Osteocyte (in vitro differentiated cells): ENCODE measurements at places on chromosomes 11 and 22. TPM values are rescaled to one million over a fixed set of nuclear protein-coding genes. Genes with fewer than 3 reads are reported as not detected.

GRCh38 chr11:43367382-43368178, 8.9 kb downstream of the TTC17 start:
- peaks cover 29% of the 10 kb centered on the region for H3K36me3 ChIP-seq
- H3K4me3 ChIP-seq, result no peak overlapping the region
- no peaks in the 10 kb centered on the region for H3K27me3 ChIP-seq
- H3K4me1 ChIP-seq, result peaks cover 12% of the 10 kb centered on the region

GRCh38 chr11:124310721-124311120, 3.0 kb downstream of the OR8D1 start:
- DNase-seq, result no peak
- H3K36me3 ChIP-seq, result no peaks in the 10 kb centered on the region
- peaks cover 3% of the 10 kb centered on the region for H3K27me3 ChIP-seq
- no peak overlapping the region for H3K27ac ChIP-seq

MIOX gene
- 0.76 and 1.5 TPM in 2 replicates for total RNA-seq

DNA sequence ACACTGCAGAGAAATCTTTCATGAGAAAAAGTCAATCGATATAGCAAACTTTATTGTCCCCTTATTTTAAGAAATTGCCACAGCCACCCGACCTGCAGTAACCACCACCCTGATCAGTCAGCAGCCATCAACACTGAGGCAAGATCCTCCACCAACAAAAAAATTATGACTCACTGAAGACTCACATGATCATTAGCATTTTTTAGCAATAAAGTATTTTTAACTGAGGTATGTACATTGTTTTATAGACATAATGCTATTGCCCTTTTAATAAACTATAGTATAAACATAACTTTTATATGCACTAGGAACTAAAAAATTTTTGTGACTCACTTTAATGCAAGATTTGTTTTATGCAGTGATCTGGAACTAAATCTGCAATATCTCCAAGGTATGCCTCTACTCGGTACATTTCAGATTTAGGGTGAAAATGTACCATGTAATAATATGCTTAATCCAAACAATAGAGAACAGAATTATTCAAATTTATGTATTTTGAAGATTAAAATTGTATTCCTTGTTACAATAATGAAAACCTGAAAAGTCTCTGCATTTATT, 79.2 kb upstream of the CEP126 start:
- no peaks in the 10 kb centered on the region for H3K36me3 ChIP-seq
- no peak for DNase-seq
- no peak overlapping the region for H3K27ac ChIP-seq
- H3K4me1 ChIP-seq, result peaks cover 4% of the 10 kb centered on the region
- H3K27me3 ChIP-seq, result no peaks in the 10 kb centered on the region

GRCh38 chr11:95154514-95154913, 64.9 kb downstream of the ENDOD1 start:
- H3K4me1 ChIP-seq, result peaks cover 22% of the 10 kb centered on the region
- DNase-seq, result no peak
- H3K4me3 ChIP-seq, result no peak overlapping the region
- H3K36me3 ChIP-seq, result no peaks in the 10 kb centered on the region

DNA sequence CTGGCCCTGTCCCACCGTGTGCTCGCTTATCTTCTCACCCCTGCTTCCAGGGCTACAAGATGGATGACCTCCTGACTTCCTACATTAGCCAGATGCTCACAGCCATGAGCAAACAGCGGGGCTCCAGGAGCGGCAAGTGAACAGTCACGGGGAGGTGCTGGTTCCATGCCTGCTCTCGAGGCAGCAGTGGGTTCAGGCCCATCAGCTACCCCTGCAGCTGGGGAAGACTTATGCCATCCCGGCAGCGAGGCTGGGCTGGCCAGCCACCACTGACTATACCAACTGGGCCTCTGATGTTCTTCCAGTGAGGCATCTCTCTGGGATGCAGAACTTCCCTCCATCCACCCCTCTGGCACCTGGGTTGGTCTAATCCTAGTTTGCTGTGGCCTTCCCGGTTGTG, 86.5 kb downstream of the MYO7A start:
- peaks cover 29% of the 10 kb centered on the region for H3K27me3 ChIP-seq
- H3K4me1 ChIP-seq, result no peaks in the 10 kb centered on the region
- DNase-seq, result peak; percentile 73
- no peak overlapping the region for H3K27ac ChIP-seq
- H3K36me3 ChIP-seq, result no peaks in the 10 kb centered on the region
- no peak overlapping the region for H3K4me3 ChIP-seq

DNA sequence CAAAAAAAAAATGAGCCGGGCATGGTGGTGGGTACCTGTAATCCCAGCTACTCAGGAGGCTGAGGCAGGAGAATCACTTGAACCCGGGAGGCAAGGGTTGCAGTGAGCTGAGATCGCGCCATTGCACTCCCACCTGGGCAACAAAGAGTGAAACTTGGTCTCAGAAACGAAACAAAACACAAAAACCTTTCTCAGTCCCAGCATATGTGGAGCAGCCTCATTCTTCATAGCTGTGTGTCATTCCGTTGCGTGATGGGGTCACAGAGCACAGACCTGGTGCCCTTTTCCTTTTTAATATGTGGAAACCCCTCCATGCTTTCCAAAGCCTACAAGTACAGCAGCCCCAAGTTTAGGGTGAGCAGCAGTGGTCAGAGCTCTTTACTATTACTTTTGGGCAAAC, 13.7 kb downstream of the PEX26 start:
- H3K27me3 ChIP-seq, result no peaks in the 10 kb centered on the region
- no peak overlapping the region for H3K4me3 ChIP-seq
- H3K4me1 ChIP-seq, result no peaks in the 10 kb centered on the region
- H3K27ac ChIP-seq, result no peak overlapping the region
- no peak for DNase-seq

DNA sequence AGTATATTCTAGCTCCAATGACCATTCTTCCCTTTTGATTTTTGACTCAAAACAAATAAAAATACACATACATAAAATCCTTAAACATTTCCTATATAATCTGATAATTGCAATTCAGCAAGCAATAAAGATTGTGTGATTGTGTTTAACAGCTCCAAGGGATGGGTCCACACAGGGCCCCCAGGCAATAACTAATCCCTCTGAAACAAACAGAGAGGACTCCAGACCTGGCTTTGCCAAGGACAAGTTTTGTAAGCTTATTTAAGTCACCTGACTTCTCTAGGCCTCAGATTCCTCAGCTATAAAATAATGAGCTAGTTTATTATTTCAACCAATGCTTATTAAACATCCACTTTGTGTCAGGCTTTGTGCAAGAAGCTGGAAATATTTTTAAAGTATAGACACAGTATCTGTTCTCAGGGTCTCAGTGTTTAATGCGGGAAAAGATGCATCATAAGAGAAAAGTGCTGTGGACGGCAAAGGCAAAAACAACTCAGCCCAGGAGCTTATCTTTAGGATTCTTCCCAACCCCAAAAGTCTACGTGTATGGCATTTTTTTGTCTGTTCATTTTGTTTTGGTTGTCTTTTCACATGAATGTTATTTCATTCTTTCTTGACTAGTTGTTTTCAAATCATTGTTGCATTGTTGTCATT, 20.1 kb downstream of the FZD4 start:
- H3K27me3 ChIP-seq, result no peaks in the 10 kb centered on the region
- H3K4me3 ChIP-seq, result no peak overlapping the region
- DNase-seq, result no peak
- H3K27ac ChIP-seq, result peak overlapping the region; percentile 87
- H3K36me3 ChIP-seq, result peaks cover 1% of the 10 kb centered on the region
- H3K4me1 ChIP-seq, result peaks cover 73% of the 10 kb centered on the region

OR52I1 gene
- not detected in 2 replicates for total RNA-seq

DNA sequence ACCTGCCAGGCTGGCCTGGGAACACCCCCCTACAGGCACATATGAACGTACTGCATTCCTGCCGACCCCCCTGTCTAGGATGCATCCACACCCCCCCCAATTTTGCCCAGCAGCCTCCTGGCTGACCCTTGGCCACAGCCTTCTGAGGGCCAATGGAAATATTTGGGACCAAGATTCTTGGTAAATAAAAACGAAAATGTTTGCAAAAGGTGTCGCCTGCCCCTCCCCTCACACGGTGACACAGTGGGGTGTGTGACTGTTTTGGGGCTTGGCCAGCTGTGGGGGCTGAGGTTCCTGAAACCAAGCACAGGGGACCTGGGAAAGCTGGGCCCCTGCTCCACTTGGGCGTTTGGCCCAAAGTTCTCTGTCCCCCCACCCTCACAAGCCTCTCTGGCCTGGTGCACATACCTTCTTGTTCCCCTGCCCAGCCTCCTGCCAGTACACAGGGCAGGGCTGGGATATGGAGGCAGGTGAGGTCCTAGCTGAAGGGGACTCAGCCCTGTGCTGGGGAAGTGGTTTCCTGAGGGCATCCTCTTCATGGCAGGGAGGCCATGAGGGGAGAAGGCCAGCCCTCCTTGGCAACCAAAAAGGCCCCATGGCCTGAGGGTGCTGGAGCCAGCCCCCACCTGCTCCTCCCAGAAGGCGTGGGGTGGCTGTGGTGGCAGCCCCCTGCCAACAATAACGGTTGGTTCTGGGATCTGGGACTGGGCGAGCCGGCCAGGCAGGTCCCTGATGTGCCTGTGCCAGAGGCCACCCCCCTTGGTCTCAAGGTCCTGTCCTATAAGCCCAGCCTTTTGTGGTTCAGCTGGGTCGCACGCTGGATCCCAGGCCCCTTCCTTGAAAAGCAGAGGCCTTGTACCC, 2.1 kb upstream of the CRACR2B start:
- peaks cover 50% of the 10 kb centered on the region for H3K4me1 ChIP-seq
- no peak overlapping the region for H3K4me3 ChIP-seq
- peaks cover 10% of the 10 kb centered on the region for H3K36me3 ChIP-seq
- no peaks in the 10 kb centered on the region for H3K27me3 ChIP-seq
- no peak for DNase-seq

DNA sequence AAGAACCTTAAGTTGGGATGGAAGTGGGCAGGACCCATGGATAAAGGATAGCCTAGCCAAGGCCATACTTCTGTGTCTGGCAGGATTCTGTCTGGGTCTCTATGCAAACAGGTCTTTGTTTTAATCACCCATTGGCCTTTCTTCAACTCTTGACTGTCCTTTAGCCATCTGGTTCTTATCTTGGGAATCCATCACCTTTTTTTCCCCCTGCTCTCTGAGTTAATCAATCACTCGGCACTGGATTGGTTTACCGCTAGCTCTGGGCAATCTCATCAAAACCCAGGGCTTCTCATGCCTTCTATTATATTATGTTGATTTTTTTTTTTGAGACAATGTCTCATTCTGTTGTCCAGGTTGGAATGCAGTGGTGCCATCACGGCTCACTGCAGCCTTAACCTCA, 1.8 kb upstream of the RNF169 start:
- H3K4me1 ChIP-seq, result peaks cover 21% of the 10 kb centered on the region
- no peak overlapping the region for H3K4me3 ChIP-seq
- H3K27me3 ChIP-seq, result no peaks in the 10 kb centered on the region
- no peak for DNase-seq
- no peaks in the 10 kb centered on the region for H3K36me3 ChIP-seq

DNA sequence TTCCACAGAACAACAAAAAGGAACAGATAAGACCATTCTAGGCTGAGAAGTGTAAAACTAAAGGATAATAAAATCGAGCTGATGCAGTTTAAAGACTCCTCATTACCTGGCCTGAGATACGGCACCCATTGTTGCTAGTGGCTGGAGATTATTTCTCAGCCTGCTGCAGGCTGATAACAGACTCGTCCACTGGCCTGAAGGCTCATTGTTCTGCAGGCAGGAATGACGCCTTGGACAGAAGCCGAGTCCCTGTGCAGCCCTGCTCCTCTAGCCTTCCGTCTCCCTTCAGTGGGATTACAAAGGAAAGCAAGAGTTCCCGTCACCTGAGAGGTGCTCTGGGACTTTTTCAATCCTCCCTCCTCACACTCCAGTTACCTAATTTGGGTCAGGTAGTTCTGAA, 1065.3 kb downstream of the OPCML start:
- no peak overlapping the region for H3K27ac ChIP-seq
- DNase-seq, result no peak
- peaks cover 10% of the 10 kb centered on the region for H3K27me3 ChIP-seq
- peaks cover 4% of the 10 kb centered on the region for H3K4me1 ChIP-seq
- no peaks in the 10 kb centered on the region for H3K36me3 ChIP-seq
- no peak overlapping the region for H3K4me3 ChIP-seq

DNA sequence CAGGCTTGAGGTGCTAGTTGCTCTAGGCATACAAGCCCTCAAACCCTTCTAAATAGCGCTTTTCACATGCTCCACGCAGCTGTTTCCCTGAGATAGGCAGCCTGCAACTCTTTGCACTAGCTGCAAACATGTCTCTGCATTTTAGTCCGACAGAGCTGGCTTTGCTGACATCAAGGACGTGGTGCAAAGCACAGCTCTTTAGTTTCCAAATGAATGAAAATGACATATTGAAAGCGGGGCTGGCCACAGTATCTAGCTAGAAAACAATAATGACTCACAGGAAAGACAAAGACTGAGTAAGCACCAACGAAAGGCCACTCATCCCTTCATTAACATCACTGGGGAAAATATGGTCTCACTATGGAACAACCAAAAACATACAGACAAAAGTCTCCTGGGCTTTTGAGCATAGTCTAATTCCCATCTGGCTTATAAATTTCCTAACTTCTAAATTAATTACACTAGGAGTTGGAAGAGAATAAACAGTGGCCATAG, 15.3 kb upstream of the ZC3H12C start:
- no peak for DNase-seq
- H3K4me3 ChIP-seq, result no peak overlapping the region
- no peaks in the 10 kb centered on the region for H3K27me3 ChIP-seq
- no peaks in the 10 kb centered on the region for H3K36me3 ChIP-seq
- H3K4me1 ChIP-seq, result peaks cover 17% of the 10 kb centered on the region

MFNG gene
- total RNA-seq, result 1.5 and 2.3 TPM in 2 replicates
